ENCODE measurements at places on chromosomes 3 and 15.

DNA sequence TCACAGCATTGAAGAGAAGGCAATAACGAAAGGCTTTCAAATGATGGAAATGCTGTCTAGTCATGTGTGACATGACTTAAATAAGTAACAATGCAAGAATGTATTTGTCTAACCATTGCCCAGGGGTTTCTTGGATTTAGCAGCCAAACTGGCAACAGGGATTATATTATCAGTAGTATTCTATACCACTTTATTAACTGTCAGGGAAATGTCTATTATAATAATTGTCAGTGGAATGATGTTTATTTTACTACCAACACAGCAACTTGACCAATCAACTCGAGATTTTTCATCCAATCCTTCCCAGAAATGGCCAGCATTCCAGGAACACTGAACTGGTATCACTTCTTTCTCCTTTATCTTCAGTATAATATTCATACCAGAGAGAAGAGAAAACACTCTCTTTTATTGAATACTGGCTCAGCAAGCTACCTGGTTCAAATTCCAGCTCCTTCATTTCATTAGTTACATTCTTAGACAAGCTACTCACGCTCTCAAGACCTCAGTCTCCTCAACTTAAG is 66.2 kb downstream of the FOXP1 start:
- DNase-seq: no peak

DNA sequence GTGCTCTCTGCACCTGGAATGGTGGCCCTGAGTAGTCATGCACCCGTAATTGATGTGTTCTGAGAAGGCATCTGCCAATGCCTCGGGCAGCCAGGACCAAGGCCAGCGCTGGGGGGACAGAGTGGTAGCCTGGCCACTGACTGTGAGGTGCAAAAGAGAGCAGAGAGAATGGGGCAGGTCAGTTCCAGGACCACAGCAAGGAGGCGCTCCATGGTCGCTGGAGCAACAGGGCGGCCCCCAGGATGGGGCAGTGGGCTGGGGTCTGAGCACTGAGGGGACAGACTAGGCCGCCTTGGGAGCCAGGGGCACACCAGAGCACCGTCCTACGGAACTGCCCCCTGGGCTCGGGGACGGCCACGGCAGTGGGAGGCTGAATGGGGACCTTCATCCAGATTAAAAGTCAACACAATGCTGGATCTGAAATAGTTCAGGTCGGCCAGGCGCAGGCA is 48.3 kb upstream of the IQSEC1 start:
- DNase-seq: no peak

DNA sequence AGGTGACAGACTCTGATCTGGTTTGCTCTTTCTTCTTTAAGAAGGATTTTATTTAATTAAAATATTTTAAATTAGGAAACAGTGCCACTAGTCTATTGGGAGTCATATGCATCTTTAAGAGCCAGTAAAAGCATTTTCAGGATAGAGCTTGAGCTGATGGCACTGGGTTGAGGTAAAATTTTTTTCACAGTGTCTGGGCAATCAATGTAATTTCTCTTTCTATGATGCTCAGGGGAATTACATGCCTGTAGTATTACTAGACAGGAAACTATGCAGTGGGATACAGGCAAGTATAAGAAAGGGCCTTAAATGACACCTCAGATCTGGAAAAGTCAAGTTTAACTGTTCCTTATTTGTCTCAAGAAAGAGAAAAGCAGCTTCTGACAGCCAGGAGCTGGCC is 76.4 kb downstream of the GAP43 start:
- DNase-seq: no peak

- DNase-seq: no peak
Observed at GRCh38 chr15:44573386-44573785, 36.4 kb downstream of the EIF3J start.

DNA sequence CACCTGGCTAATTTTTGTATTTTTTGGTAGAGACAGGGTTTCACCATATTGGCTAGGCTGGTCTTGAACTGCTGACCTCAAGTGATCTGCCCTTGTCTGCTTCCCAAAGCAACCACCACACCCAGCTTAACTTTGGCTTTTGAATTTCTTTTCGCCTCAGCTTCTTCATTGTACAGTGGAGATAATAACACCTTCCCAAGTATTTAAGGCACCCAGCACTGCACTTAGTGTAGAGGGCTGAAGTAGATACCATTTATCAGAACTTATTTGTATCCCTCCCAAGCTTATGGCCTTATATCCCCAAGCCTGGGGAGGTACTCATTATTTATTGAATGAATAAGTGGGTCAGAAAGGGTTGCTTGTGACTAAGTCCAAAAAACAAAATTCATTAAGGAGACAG is 2.3 kb downstream of the SQOR start:
- DNase-seq: no peak

DNA sequence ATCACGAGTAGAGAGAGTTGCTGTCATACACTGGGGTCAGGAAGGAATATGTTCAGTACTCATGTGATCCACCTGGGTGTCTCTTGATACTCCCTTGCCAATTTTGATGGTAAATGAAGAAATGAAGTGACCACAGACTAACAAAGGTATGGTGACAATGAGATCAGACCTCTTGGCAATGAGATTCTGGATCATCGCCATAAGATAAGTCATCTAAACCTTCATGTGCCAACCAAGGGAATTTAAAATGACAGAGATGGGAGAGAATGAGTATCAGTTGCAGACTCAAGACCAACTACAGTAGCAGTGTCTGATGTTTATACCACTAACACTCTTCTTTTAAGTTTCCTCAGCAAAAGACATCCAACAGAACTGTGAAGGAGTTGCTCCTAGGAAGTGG is 601.0 kb downstream of the MECOM start:
- DNase-seq: no peak

Data from NCI-H2029 (cell line).